ENCODE measurements at places on chromosomes 5 and 9. TPM values are rescaled to one million over a fixed set of nuclear protein-coding genes. Genes with fewer than 3 reads are reported as not detected.

GRCh38 chr5:101608322-101608721 lies 687.8 kb downstream of the SLCO4C1 start:
- H3K4me1 ChIP-seq, result no peaks in the 10 kb centered on the region
- H3K27me3 ChIP-seq, result no peaks in the 10 kb centered on the region

GPRIN1 gene
- 5.2 TPM for total RNA-seq

PAEP gene
- total RNA-seq, result not detected

SLC36A1 gene
- 91.3 TPM for total RNA-seq

- no peaks in the 10 kb centered on the region for H3K36me3 ChIP-seq
- no peak overlapping the region for H3K4me3 ChIP-seq
- no peaks in the 10 kb centered on the region for H3K27me3 ChIP-seq
- H3K4me1 ChIP-seq, result no peaks in the 10 kb centered on the region
Observed at GRCh38 chr5:56088967-56089829, 94.4 kb upstream of the IL6ST start.

DNA sequence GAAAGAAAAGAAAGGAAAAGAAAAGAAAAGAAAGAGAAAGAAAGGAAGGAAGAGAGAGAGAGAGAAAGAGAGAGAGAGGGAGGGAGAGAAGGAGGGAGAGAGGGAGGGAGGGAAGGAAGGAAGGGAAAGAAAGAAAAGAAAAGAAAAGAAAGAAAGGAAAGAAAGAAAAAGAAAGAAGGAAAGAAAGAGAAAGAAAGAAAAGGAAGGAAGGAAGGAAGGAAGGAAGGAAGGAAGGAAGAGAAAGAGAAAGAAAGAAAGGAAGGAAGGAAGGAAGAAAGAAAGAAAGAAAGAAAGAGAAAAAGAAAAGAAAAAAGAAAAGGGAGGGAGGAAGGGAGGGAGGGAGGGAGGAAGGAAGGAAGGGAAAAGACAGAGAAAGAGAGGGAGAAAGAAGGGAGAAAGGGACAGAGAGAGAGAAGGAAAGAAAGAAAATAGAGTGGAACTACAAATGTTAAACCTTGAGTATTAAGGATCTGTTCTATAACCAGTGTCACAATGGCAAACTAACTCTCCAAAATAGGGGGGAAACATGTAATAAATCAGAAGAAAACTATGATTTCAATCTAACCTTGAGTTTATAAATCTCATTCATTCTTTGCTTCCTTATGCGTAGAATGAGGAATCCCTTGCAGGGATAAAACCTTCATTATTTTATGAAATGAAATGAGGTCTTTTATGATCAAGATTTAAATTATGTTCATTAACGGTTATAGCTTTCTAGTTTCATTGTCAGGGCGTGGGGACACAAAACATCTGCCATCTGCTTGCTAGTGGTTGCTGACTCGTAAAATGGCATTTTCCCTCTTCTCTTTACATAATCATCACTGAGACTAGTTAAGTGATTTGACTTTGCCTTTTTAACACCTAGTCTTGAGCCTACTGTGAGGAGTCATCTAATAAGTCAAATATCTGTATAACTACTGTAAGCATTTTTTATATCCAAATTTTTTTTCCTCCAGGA lies 40.7 kb upstream of the RAD23B start:
- H3K4me3 ChIP-seq, result no peak overlapping the region
- peaks cover 11% of the 10 kb centered on the region for H3K4me1 ChIP-seq
- no peak for DNase-seq
- H3K27ac ChIP-seq, result no peak overlapping the region

PKD2L2 gene
- total RNA-seq, result not detected

NEK6 gene
- 12.3 TPM for total RNA-seq

MYOZ3 gene
- total RNA-seq, result not detected

CAVIN4 gene
- total RNA-seq, result 0.48 TPM

GRCh38 chr5:181107699-181108098 lies 23.3 kb downstream of the OR2V1 start:
- H3K36me3 ChIP-seq, result no peaks in the 10 kb centered on the region
- H3K4me3 ChIP-seq, result no peak overlapping the region
- H3K27ac ChIP-seq, result no peak overlapping the region
- H3K4me1 ChIP-seq, result no peaks in the 10 kb centered on the region
- no peak for DNase-seq

DNA sequence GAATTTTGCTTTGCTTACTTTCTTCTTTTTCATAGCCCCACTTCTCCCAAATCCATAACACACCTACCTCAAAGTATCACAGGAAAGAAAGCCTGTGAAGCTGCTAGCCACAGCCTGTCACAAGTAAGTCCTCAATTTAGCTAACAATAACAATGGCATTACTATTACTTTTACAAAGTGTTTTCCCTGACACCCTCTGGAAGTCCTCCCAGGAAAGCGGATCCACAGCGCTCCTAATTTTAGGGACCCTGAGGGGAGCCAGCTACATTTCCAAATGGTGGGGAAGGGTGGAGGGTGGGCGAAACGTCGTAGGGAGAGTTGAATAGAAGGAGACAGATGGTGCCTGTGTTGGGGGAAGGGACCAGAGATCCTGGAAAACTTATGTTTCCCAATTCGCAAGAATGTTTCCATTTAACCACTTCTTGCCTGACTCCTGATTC lies 523 bp upstream of the WWC1 start:
- peak overlapping the region; percentile 58 for H3K27ac ChIP-seq
- H3K4me3 ChIP-seq, result peak overlapping the region; percentile 54
- DNase-seq, result no peak
- peaks cover 31% of the 10 kb centered on the region for H3K27me3 ChIP-seq
- H3K4me1 ChIP-seq, result peaks cover 3% of the 10 kb centered on the region

MCTP1 gene
- total RNA-seq, result 18.3 TPM

- no peak for DNase-seq
- peak overlapping the region; percentile 78 for H3K4me3 ChIP-seq
- H3K36me3 ChIP-seq, result no peaks in the 10 kb centered on the region
- H3K4me1 ChIP-seq, result peaks cover 61% of the 10 kb centered on the region
- peaks cover 5% of the 10 kb centered on the region for H3K27me3 ChIP-seq
- H3K27ac ChIP-seq, result peak overlapping the region; percentile 96
Observed at GRCh38 chr5:140115186-140115500, 1.2 kb downstream of the PURA start.

DNA sequence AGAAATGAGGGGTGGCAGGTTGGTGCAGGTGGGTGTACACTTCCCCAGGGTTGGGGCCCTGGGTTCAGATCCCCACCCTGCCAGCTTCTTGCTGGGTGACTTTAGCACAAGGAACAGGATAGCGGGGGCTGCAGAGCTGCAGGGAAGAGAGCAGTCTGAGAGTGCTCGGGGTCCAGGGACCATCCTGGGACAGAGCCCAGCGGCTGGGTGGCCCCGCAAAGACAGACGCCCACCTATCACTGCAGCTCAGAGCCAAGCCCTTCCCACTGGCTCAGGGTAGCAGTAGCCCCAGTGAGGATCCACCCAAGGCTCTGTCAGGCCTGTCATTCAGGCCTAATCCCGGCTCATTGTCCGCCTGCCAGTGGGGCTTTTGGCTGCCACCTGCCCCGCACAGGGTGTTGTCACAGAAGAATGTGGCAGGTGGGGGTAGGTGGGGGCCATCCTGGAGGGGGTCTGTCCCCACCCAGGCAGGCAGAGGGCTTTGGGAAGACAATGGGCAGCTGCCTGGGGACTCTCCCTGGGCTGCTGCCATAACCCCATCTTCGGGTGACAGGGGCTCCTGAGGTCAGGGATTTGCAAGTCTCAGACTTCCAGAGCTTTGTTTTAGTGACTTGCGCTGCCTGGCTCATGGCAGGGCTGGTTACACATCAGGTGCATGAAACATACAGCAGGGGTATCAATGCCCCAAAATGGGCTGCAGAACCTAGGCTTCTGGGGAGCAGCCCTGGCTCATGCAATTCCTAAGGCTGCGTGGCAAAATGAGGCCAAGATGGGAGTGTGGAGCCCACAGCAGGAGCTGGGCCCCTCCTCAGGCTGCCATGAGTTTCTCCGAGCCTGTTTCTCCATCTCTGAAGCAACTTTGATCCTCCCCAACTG lies 52.1 kb downstream of the BARX1 start:
- no peak overlapping the region for H3K27ac ChIP-seq
- H3K27me3 ChIP-seq, result no peaks in the 10 kb centered on the region
- no peaks in the 10 kb centered on the region for H3K4me1 ChIP-seq
- no peaks in the 10 kb centered on the region for H3K36me3 ChIP-seq

- peaks cover 40% of the 10 kb centered on the region for H3K4me1 ChIP-seq
- DNase-seq, result peak; percentile 76
- no peaks in the 10 kb centered on the region for H3K27me3 ChIP-seq
- no peaks in the 10 kb centered on the region for H3K36me3 ChIP-seq
- peak overlapping the region; percentile 28 for H3K27ac ChIP-seq
Observed at GRCh38 chr9:91775011-91775707, 174.9 kb downstream of the ROR2 start.

DNA sequence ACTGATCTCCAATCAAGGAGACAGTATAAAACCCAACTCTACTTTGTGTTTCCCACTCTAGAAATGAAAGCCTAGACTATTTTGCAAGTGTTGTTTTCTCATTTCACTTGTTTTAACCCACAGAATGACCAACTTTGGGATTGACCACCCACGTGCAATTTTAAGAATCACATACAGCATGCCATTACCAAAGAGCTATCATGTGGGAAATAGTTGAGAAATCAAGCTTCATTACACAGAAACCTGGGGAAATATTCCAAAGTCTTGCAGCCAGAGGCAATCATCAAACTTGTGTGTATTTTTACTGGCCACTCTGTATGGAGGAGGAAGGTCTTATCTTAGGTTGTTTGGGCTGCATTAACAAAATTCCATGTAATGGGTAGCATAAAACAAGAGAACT lies 451.4 kb upstream of the DAB2 start:
- H3K4me3 ChIP-seq, result no peak overlapping the region
- no peak overlapping the region for H3K27ac ChIP-seq
- no peaks in the 10 kb centered on the region for H3K4me1 ChIP-seq
- H3K27me3 ChIP-seq, result no peaks in the 10 kb centered on the region
- no peak for DNase-seq

GRCh38 chr5:42366051-42366450 lies 57.2 kb upstream of the GHR start:
- H3K27ac ChIP-seq, result no peak overlapping the region
- no peaks in the 10 kb centered on the region for H3K27me3 ChIP-seq
- H3K36me3 ChIP-seq, result no peaks in the 10 kb centered on the region
- no peak overlapping the region for H3K4me3 ChIP-seq

DNA sequence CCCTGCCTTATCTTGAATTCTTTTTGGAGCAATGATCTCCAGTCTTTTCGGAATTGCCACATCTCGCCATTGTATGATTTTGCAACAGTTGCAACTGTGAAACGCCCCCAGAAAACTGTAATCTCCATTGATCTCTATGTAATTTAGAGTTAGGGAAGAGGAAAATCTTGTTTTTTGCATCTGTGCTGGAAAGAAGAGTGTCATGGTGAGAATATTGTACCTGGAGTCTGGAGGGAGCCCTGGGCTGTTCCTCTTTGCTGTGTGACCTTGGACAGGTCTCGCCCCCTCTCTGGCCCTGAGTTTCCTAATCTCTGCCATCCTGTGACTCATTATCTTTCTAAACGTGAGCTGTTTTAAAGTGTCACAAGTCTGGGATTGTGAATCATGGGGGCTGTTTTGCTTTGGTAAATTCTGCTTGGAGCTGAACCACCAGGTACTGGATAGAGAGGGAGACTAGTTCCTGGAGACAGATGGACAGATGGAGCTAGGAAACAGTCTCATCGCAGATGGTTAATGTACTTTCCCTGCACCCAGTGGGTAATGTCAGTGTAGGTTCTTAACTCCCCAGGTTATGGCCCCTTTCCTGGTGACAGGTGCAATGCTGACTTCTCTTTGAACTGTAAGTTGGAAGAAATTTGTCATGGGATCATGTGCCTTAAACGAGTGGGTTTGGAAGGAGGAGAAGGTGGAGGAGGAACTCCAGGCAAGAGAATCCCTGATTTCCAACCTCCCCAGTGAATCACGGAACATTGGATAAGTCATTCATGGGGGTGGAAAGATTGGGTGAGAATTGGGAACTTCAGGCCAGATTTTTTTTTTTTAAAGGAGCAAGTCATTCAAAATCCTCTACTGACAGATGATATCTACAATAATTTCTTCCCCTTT lies 19.6 kb downstream of the PPARGC1B start:
- no peak for DNase-seq
- no peaks in the 10 kb centered on the region for H3K36me3 ChIP-seq

GRCh38 chr5:125634216-125634835 lies 788.9 kb upstream of the GRAMD2B start:
- H3K36me3 ChIP-seq, result no peaks in the 10 kb centered on the region
- H3K27me3 ChIP-seq, result no peaks in the 10 kb centered on the region
- DNase-seq, result no peak
- H3K4me1 ChIP-seq, result no peaks in the 10 kb centered on the region

- no peaks in the 10 kb centered on the region for H3K36me3 ChIP-seq
- no peak overlapping the region for H3K4me3 ChIP-seq
- H3K4me1 ChIP-seq, result no peaks in the 10 kb centered on the region
- H3K27ac ChIP-seq, result no peak overlapping the region
Observed at GRCh38 chr9:114228016-114228808, 72.9 kb downstream of the COL27A1 start.

NME5 gene
- total RNA-seq, result not detected

GRCh38 chr9:5579881-5580280 lies 49.0 kb upstream of the RIC1 start:
- H3K27ac ChIP-seq, result no peak overlapping the region
- H3K27me3 ChIP-seq, result no peaks in the 10 kb centered on the region
- no peaks in the 10 kb centered on the region for H3K4me1 ChIP-seq
- H3K36me3 ChIP-seq, result no peaks in the 10 kb centered on the region

DNA sequence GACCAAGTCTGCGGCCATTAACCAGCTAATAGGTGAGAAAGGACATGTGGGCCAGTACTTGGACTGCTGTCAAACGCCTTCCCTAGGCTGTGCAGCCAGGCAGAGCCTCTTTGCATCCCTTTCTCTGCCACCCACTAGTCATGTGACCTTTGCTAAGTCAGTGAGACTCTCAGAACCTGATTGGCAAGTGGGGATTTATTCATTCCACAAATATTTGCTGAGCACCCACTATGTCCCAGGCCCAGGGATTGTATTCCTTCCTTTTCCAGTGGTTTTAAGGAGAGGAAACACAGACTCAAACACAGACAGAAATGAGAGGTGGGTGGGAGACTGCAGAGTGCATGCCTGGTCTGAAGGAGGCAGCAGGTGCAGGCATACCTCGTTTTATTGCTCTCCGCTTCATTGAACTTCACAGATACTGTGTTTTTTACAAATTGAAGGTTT lies 71.6 kb upstream of the GALNT10 start:
- DNase-seq, result no peak
- H3K4me1 ChIP-seq, result no peaks in the 10 kb centered on the region
- no peak overlapping the region for H3K4me3 ChIP-seq
- H3K27ac ChIP-seq, result no peak overlapping the region

GRCh38 chr5:180704362-180704761 lies 35.5 kb downstream of the OR2Y1 start:
- no peaks in the 10 kb centered on the region for H3K4me1 ChIP-seq
- H3K27me3 ChIP-seq, result peaks cover 5% of the 10 kb centered on the region
- no peak overlapping the region for H3K27ac ChIP-seq
- H3K36me3 ChIP-seq, result no peaks in the 10 kb centered on the region
- H3K4me3 ChIP-seq, result no peak overlapping the region

DNA sequence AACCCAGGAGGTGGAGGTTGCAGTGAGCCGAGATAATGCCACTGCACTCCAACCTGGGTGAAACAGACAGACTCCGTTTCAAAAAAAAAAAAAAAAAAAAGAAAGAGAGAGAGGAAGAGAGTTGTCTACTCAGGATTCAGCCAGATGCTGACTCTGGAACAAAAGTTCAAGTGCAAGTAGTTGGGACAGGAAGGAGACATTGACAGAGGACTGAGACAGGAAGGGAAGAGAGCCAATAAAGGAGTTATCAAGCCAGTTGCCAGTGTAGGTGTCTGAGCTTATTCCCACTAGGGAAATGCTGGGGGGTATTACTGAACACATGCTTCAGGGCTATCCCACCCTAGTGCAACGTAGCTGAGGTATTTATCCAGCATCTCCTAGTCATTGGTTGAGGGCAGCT lies 147.7 kb upstream of the SLC1A3 start:
- no peaks in the 10 kb centered on the region for H3K4me1 ChIP-seq
- H3K27ac ChIP-seq, result no peak overlapping the region
- no peak overlapping the region for H3K4me3 ChIP-seq
- no peaks in the 10 kb centered on the region for H3K27me3 ChIP-seq

SLC6A3 gene
- not detected for total RNA-seq
